ENCODE measurements at places on chromosomes 4 and X.

- no peak for DNase-seq
These were observed 342.7 kb downstream of the GLUD2 start for GRCh38 chrX:121389976-121390714.

DNA sequence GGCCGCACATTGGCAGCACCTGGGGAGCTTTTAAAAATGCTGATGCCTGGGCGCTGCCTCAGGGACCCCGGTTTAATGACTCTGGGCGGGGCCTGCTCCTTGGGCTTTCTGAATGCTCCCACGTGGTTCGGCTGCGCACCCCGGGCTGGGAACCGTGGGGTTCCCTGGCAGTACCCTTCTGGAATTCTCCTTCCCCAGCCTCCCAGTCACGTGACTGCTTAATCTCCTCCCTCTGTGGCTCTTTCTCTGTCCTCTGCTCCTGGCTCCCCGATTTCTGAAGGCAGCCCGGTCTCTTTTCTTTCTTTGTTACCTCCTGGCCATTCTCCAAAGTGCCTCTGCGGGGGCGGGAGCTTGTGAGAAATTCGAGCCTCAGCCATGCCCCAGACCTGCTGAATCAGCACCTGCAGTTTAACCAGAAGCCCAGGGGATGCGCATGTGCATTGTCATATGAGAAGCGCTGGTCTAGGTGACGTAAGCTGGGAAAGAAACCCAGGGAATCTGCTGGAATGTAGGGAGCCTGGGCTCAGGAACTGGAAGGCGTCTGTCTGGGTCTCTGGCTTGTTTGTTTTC, 16.6 kb downstream of the CLCN4 start:
- DNase-seq: peak; percentile 98

DNA sequence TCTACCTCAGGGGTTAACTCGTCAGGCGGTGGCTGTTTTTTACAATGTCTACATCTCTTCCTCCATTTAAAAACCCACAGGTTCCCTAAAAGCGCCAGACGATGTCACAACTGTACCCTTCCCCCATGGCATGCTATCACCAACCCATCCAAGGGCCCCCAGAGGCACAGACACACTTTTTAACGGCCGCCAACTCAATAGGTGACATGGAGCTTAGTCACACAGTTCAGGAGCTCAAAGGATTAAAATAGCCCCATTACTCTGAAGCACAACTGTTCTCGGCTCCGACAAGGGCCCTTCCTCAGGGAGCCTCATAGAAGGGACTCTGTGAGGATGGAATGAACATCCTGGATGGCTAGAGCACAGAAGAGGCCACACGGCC, 12.4 kb downstream of the SH3KBP1 start:
- DNase-seq: no peak

DNA sequence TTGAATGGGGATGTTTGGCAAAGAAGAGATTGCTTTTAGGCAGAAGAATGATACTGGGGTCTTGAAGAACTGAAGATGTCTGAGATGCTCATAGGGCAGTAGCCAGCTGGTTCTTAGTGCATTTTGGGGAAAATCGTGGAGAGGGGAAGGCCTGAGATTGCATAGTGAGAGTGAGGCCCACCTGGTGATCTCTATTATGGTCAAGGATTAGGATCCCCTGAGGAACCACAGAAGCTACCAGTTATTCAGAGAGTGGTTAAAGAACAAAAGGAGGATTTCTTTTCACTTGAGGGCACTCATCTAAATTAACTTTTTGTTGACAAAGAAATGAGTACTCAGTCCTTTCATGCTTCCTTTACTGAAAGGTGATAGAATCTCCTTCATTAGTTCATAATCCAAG, 271.3 kb upstream of the HAND2 start:
- no peak for DNase-seq

DNA sequence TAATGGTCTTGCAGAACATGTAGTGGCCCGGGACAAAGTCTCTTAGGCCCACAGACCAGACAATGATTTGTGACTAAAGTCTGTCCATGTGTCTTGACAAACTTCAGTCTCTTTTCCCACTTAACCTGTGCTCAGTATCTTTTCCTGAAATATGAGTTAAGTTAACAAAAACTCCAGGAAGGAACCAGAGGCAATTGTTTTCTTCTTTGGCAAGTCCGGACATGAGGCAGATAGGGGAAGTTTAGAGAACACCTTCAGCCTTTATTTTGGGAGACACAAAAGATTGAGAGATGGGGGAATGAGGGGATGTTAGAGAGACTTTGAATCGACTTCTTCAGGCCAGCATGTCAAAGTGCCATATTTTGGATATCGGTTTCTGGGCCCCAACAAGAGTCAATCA, 80.2 kb upstream of the FRMPD4 start:
- no peak for DNase-seq

DNA sequence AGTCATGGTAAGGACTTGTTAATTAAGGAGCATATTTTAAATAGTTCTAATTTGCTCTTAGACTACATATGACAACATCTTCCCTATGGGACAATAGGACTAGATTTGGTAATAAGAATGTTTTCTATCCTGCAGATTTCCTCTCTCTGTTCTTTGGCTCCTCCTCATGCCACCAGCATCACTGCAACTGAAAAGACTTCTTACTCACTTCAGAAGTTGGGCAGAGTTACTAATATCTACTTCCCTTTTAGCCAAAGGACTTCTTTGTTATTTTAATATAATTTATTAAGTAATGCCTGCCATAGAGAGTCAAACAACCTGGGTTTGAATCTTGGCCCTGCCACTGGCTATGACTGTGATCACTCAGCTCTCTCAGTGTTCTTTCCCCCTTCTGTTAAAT, 16.4 kb downstream of the MMAA start:
- no peak for DNase-seq

DNA sequence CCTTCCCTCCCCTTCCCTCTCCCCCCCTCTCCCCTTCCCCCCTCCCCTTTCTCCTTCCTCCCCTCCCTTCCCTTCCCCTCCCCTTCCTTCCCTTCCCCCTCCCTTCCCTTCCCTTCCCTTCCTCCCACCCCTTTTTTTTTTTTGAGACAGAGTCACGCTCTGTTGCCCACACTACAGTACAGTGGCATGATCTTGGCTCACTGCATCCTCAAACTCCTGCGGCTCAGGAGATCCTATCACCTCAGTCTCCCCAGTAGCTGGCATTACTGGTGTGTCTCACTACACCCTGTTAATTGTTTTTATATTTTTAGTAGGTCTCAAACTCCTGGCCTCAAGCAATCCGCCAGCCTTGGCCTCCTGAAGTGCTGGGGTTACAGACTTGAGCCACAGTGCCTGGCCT, 66.6 kb downstream of the TBC1D9 start:
- no peak for DNase-seq

GRCh38 chr4:113052379-113052951, 3.0 kb downstream of the ANK2 start:
- no peak for DNase-seq

GRCh38 chrX:107711521-107712181, 63.9 kb downstream of the TSC22D3 start:
- no peak for DNase-seq

DNA sequence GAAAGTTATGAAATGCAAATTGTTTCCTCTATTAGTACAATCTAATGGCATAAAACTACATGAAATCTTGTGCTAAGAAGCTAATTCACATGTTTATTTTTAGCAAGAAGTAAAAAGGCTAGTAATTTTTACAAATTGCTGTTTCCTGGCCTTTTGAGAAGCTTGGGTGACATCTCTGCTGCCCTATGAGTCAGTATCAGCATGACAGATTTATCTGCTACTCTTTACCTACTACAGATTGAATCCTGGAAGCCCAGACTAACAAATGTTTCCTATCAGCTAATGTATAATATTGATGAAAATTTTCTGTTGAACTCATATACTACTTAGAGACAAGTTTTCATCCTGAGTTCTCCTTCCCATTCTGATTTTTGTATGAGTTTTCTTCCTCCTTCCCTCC, 232.4 kb downstream of the DCTD start:
- DNase-seq: no peak

DNA sequence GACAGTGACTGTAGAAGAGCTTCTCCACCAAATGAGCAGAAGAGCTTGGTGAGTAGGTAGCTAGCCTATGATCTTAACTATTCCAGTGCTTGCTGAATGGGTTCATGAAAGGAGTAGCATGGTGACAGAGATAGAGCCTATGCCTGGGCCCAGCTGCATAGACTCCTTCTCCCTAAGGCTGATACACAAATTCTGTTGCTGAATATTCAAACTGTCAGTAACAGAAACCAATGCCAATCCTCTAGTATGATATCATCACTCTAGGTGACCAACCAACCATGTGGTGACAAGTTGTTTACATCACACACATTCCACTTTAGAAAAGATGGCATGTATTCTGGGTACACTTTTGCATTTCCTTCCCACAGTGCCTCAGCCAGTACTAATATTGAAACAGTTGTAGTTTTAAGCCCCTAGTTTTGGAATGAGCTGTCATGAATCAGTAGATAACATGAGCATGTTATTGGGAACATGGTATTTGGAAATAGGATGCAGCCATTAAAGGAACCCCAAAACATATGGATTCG, 103.4 kb upstream of the GRXCR1 start:
- DNase-seq: no peak

GRCh38 chr4:89800527-89801103, 36.3 kb downstream of the SNCA start:
- no peak for DNase-seq

All from ELF-1 (cell line).